ENCODE measurements at places on chromosomes 7 and 10. TPM values are rescaled to one million over a fixed set of nuclear protein-coding genes. Genes with fewer than 3 reads are reported as not detected.

DNA sequence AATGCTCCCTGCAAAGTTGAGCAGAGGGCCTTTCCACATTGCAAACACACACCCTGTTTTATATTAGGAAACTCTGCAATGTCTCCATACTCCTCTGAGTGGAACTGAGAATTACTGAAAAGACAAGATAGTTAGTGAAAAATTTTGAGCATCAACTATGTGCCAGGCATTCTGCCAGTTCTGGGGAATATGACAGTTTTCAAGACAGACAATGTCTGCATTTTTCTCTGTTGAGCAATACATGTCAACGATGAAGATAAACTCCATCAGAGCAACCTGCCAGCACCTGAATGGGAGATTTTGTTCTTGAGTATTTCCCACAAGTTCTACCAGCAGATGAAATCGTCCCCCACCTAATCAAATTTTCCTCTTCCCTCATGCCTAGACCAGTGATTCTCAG is 203.4 kb upstream of the BMPER start:
- no peak for DNase-seq

- no peak for DNase-seq
Observed at GRCh38 chr7:40802497-40802896, 667.7 kb downstream of the SUGCT start.

The RAMP3 gene
- 16.4 TPM for polyA plus RNA-seq

The CALML3 gene
- not detected for polyA plus RNA-seq

The PRKCQ gene
- polyA plus RNA-seq, result 16.3 TPM

The MYH16 gene
- 0.04 TPM for polyA plus RNA-seq

The ELMO1 gene
- 9.9 TPM for polyA plus RNA-seq
